Aorta (tissue), 5 donors: ENCODE measurements at places on chromosomes 2 and 18. TPM values are rescaled to one million over a fixed set of nuclear protein-coding genes. Genes with fewer than 3 reads are reported as not detected.

OSBPL6 gene
- 2.4 TPM for total RNA-seq

ADGRF3 gene
- total RNA-seq, result not detected

DHRS9 gene
- 0.52 TPM for total RNA-seq

ABCB11 gene
- total RNA-seq, result 0.21 TPM

MRO gene
- total RNA-seq, result 3.2 TPM

B3GNT7 gene
- total RNA-seq, result 4.0 TPM

SEC11C gene
- 31.8 TPM for total RNA-seq

GCG gene
- total RNA-seq, result not detected

ELOA2 gene
- not detected for total RNA-seq

TXNDC2 gene
- total RNA-seq, result 0.65 TPM

SMARCAL1 gene
- total RNA-seq, result 13.9 TPM

CD8A gene
- 2.9 TPM for total RNA-seq

TBR1 gene
- total RNA-seq, result not detected

PRKCE gene
- 23.8 TPM for total RNA-seq

CWC22 gene
- 22.0 TPM for total RNA-seq

FAM237A gene
- total RNA-seq, result not detected

INO80C gene
- 19.1 TPM for total RNA-seq

DNAH7 gene
- 1.8 TPM for total RNA-seq

SNED1 gene
- total RNA-seq, result 108 TPM

LAMA3 gene
- total RNA-seq, result 14.2 TPM

COA5 gene
- 18.1 TPM for total RNA-seq

RUFY4 gene
- 0.39 TPM for total RNA-seq

MROH2A gene
- total RNA-seq, result not detected

TUBA4B gene
- not detected for total RNA-seq

RNU2-63P gene
- 3.3 TPM for total RNA-seq

LONRF2 gene
- 10.9 TPM for total RNA-seq

ROCK2 gene
- 97.9 TPM for total RNA-seq

UGT1A7 gene
- total RNA-seq, result not detected

CD28 gene
- 7.4 TPM for total RNA-seq

CD207 gene
- not detected for total RNA-seq

PROC gene
- not detected for total RNA-seq

LYPD6B gene
- total RNA-seq, result not detected

SLC4A5 gene
- 6.2 TPM for total RNA-seq

CCDC121 gene
- 3.6 TPM for total RNA-seq

SERPINB10 gene
- not detected for total RNA-seq

PDE1A gene
- 17.1 TPM for total RNA-seq

KLF7 gene
- total RNA-seq, result 90.9 TPM

MBP gene
- 43.8 TPM for total RNA-seq

TACR1 gene
- total RNA-seq, result 3.4 TPM

ZNF396 gene
- total RNA-seq, result 4.4 TPM

IL1F10 gene
- not detected for total RNA-seq

FHOD3 gene
- total RNA-seq, result 31.2 TPM
